CD4-positive, alpha-beta memory T cell (primary cell): ENCODE measurements at places on chromosomes 3 and 15. TPM values are rescaled to one million over a fixed set of nuclear protein-coding genes. Genes with fewer than 3 reads are reported as not detected.

GFM1 gene
- 44.2 TPM for total RNA-seq

NLGN1 gene
- not detected for total RNA-seq

CACNA2D3 gene
- not detected for total RNA-seq

CFAP161 gene
- not detected for total RNA-seq

GABRA5 gene
- total RNA-seq, result not detected

C3orf49 gene
- total RNA-seq, result not detected

FSTL1 gene
- 0.47 TPM for total RNA-seq

DNA sequence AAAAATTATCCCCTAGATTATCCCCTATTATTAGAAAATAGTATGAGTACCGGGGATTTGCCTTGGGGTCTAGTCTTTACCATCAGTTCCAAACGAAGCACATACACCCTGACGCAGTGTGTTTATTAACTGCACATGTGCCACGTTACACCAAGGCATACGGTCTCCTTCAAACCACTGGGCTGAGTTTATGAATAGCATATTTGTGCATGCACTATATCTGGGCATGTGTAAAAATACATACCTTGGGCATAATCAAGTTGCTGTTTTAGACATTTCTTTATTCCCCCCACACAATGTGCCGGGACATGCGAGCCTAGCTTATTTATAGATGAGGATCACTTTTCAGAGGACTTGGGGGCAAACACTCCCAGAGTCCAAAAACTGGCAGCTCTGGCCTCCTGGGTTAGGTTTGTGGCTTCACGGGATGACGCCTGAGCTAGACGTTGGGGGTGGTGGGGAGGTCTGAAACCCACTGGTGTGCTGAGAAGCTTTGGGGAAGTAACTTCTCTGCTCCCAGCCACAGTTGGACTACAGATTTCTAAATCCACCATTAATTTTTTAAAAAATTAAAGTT is 16.2 kb downstream of the IGDCC4 start:
- DNase-seq, result no peak

DNA sequence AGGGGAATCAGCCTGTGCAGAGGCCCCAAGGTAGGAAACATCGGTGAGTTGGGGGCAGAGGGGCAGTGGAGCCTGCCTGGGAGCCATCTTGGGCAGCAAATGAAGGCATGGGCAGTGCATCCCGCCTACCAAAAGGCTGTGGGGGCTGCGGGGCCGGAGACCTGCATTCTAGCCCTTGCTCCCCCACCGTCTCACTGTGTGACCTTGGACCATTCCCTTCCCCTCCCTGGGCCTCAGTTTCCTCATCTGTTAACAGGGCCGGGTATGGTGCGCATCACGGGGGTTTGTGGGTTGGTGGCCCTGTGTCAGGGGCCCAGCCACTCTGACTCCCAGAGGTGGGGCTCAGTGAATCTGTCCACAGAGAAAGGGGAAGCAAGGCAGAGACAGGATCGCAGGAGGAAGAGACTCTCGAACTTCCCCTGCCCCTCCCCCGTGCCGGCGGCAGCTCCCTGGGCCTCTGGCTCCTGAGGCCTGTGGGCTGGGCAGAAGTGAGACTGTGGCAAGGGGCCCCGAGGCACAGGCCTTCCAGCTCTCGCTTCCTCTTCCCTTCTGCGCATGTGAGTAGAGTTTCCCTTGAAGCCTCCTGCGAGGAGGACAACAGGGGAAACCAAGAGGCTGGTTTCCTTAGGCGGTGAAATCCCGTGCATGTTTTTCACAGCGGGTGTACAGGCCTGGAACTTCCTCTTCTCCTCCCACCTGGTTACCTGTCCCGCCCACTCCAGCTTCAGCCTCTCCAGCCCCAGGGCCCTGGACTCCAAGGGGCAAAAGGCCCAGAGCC is 42.9 kb downstream of the IDH2 start:
- DNase-seq, result peak; percentile 81

DNA sequence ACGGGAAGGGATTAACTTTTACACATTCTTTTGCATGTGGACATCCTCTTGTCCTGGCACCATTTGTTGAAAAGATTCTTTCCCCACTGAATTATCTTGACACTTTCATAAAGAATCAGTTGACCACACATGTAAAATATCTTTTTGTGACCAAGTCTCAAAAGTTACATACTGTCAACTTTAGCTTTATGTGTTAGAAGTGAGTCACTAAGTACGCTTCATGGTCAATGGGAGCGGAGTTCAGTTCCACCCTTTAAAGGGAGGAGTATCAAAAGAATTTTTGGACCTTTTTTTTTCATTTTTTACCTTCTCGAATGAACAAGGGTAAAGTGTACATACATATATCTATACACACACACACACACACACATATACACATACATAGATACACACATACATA is 35.4 kb downstream of the MAPK6 start:
- DNase-seq, result no peak

DNA sequence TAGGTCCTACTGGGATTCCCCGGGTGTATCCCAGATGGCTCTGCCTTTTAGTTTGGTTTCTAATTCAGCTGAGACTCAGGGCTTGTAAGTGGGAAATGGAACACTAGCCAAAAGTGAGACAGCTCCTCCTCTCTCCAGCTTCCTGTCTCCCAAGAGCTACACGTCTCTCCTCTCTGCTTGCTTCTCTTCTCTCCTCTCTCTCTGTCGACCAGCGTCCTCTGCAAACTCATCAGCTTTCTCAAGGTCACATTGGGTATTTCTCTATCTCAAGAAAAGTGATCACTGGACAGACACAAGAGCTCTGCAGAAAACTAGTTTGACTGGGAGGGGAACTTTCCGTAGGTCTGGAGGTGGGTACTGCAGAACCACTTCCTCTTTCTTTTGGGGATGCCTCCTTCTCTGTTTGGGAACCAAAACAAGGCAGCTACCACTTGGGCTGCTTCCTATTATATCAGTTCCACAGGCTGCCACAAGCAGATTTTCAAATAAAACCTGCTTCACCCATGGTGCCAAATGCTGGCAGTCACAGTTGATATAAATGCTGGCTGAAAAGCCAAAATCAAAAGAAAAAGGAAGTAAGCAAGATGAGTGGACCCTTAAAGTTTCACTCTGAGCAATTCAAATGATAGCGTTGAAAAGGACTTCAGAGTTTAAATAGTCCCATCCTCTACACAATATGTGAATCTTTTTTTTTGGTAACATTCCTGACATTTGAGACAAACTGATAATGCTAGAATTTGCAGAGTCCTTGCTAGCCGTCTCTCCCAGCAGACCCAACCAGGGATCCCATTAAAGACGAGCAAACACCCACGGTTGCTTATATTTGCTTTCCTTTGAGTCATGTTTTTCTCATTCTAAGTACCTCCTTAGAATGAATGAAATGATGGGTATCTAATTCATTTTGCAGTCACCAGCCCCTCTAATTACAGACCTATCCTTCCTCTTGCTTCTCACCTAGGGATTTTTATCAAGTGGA is 7.2 kb upstream of the DYNC1LI1 start:
- no peak for DNase-seq

GRCh38 chr3:65848024-65848423 is 190.7 kb downstream of the MAGI1 start:
- DNase-seq, result no peak

DNA sequence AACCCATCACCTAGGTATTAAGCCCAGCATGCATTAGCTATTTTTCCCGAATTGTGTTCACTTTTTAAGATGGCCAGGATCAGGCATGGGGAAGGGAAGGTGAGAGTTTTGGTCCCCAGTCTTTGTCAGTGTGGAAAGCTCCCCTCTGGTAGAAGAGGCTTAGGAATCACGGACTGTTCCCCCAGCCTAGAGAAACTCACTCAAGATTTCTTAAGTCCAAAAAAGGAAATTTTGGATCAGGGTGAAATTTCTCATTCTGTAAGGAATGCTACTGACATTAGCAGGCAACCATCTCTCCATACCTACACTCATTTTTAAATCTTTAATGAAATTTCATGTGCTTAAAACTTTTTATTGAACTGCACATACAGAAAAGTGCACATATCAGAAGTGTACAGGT is 70.3 kb upstream of the GALNT15 start:
- no peak for DNase-seq

DNA sequence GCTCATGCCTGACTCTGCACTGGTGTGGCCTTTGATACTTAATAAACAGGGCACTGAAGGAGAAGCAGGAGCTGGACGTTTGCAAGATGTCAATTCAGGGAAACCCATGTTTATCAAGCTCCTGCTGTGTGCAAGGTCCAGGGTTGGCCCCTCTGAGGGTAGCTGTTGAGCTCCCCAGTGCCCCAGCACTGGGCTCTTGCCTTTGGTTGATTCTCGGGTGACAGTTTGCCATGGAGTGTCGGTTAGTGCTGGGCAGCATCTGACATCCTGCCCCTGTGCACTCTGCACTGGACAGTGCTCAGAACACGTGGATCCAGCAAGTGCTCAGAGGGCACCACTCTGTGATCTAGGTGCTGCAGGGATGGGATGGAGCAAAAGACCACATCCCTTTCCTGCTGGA is 7.3 kb downstream of the HDAC11 start:
- DNase-seq, result no peak
